ENCODE measurements at places on chromosomes 4 and X.
A peak's percentile ranks its signal among the peaks of the same experiment; 100 is the strongest.

DNA sequence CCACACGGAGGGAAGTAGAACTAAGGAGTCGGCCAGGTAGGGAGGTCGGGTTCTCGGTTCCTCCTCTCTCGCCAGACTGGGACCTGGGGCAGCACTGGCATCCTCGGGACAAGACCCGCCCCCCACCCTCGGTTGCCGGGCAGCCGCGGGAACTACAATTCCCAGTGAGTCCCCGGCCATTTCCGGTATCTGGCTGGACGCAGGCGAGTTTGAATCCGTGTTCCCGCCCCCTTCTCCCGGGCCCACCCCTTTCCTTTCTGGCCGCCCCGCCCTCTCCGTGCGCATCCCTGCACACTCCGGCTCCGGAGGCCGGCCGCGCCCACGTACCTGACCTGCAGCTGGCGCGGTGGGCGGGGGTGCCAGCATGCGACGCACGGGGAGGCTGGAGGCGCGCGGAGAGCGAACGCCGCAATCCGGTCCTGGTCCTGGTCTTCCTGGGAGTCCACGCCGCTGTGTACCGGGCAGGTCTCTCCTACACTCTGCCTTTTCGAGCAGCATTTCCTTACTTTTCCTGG, 10.2 kb upstream of the DLG3 start:
- peak; percentile 72 for DNase-seq

GRCh38 chr4:74370912-74371311, 6.0 kb downstream of the EREG start:
- DNase-seq: peak; percentile 60

GRCh38 chrX:48937054-48937907, 18.5 kb upstream of the PIM2 start:
- peak; percentile 81 for DNase-seq

- DNase-seq: no peak
Measured at GRCh38 chr4:113049421-113050370, at the start of gene ANK2. TSS of gene ANK2 (plus strand) at chr4:113049653. CDS start at chr4:113049729, 76 bp downstream.

GRCh38 chr4:166274136-166274761, 401.2 kb downstream of the TLL1 start:
- DNase-seq: no peak

Measured in suppressor macrophage treated with lipopolysaccharide for 4 hours (primary cell).